Right lobe of liver (tissue), 6 donors: ENCODE measurements at places on chromosomes 3 and 15. TPM values are rescaled to one million over a fixed set of nuclear protein-coding genes. Genes with fewer than 3 reads are reported as not detected.
A peak's percentile ranks its signal among the peaks of the same experiment; 100 is the strongest.

DNA sequence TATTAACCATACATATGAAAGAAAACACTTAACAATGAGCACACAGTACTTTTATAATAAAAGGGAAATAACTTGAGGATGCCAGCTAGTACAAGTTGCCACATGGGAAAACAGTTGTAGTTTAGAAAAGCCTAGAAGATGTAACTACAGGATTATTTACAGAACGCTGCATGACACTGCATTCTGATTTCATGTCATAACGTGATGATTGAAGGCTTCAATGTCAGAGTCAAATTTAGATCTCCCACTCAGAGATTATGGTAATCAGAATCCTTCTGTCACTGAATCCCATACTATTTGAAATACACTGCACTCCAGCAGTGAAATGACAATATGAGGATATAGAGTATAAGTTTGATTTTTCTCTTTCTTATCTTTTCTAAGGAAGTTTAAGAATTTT is 253.9 kb upstream of the LRRN1 start:
- no peak for DNase-seq

GRCh38 chr3:31462050-31462569 is 70.6 kb upstream of the STT3B start:
- DNase-seq: no peak

DNA sequence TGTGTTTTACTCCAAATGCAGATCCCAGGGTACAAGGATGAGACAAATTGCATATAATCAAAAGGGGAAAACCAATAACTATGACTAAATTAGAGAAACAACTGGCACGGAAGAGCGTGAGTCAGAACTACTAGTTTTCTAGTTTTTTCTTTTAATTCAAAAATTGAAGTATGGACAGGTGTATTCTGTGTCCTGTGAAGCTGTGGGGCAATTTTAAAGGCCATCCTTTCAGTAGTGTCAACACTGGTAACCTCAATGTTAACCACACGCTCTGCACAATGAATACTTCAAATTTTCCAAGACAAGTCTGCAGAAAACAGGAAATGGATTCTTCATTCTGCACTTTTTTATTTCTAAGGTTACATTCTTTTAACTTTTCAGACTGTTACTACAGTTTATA is 32.5 kb upstream of the GOLGA8A start:
- DNase-seq: no peak

- DNase-seq: no peak
Measured at GRCh38 chr3:129539206-129539605, 3.8 kb upstream of the H1-8 start.

- DNase-seq: peak; percentile 56
Measured at GRCh38 chr3:44323341-44323955, 15.1 kb upstream of the TCAIM start.

- no peak for DNase-seq
Measured at GRCh38 chr3:153290268-153291015, 128.4 kb downstream of the RAP2B start.

- no peak for DNase-seq
Measured at GRCh38 chr3:12705981-12706380, 42.1 kb upstream of the RAF1 start.

GRCh38 chr15:60374209-60374608 is 23.6 kb downstream of the ANXA2 start:
- no peak for DNase-seq

- DNase-seq: peak; percentile 43
Measured at GRCh38 chr3:39148435-39149058, 4.8 kb downstream of the CSRNP1 start.

- no peak for DNase-seq
Measured at GRCh38 chr3:56974247-56974930, 86.1 kb upstream of the SPATA12 start.

DNA sequence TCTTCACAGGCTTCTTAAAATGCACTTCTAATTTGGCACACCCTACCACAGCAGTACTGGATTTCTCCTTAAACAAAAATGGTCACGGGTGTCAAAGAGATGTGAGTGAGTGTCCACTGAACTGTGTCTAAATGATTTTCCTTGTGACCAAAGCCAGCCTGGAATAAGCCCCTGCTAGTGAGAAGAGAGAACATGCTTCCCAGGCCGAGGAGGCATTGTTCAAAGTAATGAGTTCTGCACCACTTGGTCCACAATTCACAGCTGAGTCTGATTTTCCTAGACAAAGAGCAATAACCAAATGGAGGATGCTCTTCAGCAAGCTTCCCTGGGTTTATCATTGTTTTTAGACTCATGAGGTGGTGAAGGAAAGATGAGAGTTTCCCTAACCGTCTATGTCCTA is 3.8 kb downstream of the PLCH1 start:
- DNase-seq: no peak

DNA sequence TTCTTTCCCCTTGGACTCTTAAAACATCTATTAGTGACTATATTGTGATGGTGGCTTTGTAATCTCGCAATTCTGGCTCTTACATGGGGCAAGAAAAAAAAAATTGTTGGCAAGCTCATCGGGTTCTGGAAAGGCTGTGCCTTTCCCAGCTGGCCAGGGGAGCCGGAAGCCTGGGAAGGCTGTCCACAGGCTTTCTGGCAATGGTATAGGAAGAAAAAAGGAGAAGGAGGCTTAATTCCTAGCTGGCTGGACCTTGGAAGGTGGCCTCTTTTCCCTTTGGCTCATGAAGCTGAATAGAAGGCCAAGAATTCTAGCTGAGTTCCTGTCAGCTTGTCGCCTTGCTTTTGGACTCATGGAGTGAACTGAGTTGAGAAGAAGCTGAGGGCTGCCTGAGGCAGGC is 243.5 kb upstream of the SEMA6D start:
- peak; percentile 45 for DNase-seq

GRCh38 chr3:46955801-46956259 is 20.7 kb downstream of the CCDC12 start:
- DNase-seq: no peak

DNA sequence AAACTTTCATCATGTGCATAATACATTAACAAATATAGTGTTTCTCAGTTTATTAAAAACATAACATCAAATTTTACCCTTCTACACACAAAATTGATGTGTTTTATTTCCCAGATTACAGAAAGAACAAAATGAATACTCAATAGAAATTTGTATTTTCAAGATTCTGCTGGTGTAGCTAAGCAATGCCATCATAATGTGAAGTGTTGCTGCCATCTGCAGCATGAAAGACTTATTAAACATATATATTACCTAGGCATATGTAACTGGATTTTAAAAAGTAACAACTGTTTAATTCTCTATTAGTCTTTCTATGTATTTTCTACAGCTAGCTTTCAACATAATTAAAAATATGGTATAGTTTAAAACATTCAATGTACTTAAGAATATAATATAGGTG is 27.5 kb downstream of the PLSCR5 start:
- no peak for DNase-seq

GRCh38 chr15:57406062-57406772 is 29.9 kb downstream of the CGNL1 start:
- DNase-seq: no peak

DNA sequence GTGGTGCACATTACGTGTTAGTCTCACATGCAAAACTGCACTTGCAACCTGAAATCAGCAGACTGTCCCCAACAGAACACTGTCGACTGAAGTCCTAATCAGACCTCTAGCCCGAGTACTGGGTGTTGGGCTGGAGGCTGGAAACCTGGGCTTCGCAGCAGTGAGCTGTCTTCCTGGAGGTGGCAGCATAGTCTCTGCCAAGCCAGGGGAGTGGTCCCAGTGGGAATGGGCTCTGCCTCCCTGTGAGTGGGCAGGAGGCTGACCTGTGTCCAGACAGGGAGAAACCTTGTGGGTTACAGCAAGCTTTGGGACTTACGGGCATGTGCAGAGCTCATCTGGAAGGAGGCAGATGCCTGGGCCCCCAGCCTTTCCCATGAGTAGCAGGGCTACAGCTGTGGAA is 38.2 kb upstream of the MYZAP start:
- DNase-seq: no peak

GRCh38 chr3:123444023-123444422 is 4.9 kb downstream of the ADCY5 start:
- no peak for DNase-seq

DNA sequence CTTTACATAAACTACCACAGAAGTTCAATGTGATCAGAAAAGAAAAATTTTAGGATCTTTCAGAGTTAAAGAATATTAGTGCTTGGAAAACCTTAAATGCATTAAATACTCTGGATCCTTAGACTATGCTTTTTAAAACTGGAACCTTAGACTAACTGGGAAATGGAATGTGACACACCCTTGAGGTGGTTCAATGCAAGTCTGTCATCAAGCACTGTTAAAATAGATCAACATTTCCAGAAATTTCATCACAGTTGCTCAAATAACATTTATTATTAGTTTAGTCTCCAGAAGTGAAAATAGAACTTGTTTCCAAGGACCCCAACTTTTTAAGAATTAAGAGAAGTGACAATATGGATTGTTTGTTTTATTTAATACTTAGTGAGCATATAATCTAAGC is 71.8 kb downstream of the GAP43 start:
- no peak for DNase-seq

GRCh38 chr3:194577986-194578905 is 55.0 kb downstream of the TMEM44 start:
- DNase-seq: peak; percentile 48

- no peak for DNase-seq
Measured at GRCh38 chr3:124579641-124580040, 150.6 kb upstream of the UMPS start.

DNA sequence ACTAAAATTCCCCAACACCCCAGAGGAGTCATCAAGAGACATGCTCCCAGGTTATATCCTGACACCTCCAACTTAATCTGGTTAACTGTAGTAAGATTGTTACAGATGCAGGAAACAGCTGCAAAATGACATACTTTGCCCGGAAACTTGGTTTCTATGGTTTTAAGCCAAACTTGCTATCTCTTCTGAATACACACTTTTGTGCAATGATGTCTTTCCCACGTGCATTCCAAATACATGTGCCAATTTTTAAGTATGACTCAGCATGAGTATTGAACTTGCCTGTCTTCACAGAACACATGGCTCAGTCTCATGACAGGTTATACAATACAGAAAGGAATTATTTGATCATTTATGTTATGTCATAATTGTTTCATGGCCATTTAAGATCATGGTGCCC is 207.0 kb upstream of the DCBLD2 start:
- DNase-seq: no peak

GRCh38 chr3:94106268-94106667 is 43.4 kb downstream of the NSUN3 start:
- DNase-seq: no peak

GRCh38 chr15:90059208-90059985 is 42.9 kb downstream of the IDH2 start:
- peak; percentile 80 for DNase-seq

SLC15A2 gene
- total RNA-seq: 0.81 TPM

CRABP1 gene
- total RNA-seq: not detected

LAMB2 gene
- 129 TPM for total RNA-seq

ALS2CL gene
- total RNA-seq: 12.9 TPM
